GM23248 (cell line): ENCODE measurements at places on chromosomes 13 and 19. TPM values are rescaled to one million over a fixed set of nuclear protein-coding genes. Genes with fewer than 3 reads are reported as not detected.

GRCh38 chr19:48499316-48500090, 12.1 kb downstream of the LMTK3 start:
- no peak for DNase-seq

GRCh38 chr19:39474139-39474620, 6.5 kb upstream of the TIMM50 start:
- DNase-seq = peak; percentile 49

DNA sequence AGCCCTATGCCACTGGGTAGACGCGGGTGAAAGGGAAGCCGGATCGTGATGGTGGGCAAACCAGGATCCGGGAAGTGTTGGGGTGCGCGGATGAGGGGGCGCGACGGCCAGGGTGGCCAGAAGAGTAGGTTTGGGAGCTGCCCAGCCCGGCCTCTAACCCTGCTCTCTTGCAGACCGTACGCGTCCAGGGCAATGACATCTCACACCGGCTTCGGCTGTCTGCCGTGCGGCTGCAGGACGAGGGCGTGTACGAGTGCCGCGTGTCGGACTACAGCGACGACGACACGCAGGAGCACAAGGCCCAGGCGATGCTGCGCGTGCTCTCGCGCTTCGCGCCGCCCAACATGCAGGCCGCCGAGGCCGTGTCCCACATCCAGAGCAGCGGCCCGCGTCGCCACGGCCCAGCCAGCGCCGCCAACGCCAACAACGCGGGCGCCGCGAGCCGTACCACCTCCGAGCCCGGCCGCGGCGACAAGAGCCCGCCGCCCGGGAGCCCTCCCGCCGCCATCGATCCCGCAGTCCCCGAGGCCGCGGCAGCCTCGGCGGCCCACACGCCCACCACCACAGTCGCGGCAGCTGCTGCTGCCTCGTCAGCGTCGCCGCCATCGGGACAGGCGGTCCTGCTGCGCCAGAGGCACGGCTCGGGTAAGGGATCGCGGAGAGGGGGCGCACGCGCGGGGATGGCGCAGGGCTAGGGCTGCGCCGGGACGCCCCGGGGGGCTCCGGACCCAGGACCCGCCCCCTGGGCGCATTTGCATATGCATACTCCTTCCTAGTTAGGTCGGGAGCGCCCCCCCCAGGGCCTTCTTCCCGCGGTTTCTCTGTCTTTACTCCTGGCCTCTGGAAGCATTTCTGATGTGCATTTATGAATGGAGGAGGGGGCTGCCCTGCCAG, 4.1 kb downstream of the VSTM2B start:
- peak; percentile 21 for DNase-seq

DNA sequence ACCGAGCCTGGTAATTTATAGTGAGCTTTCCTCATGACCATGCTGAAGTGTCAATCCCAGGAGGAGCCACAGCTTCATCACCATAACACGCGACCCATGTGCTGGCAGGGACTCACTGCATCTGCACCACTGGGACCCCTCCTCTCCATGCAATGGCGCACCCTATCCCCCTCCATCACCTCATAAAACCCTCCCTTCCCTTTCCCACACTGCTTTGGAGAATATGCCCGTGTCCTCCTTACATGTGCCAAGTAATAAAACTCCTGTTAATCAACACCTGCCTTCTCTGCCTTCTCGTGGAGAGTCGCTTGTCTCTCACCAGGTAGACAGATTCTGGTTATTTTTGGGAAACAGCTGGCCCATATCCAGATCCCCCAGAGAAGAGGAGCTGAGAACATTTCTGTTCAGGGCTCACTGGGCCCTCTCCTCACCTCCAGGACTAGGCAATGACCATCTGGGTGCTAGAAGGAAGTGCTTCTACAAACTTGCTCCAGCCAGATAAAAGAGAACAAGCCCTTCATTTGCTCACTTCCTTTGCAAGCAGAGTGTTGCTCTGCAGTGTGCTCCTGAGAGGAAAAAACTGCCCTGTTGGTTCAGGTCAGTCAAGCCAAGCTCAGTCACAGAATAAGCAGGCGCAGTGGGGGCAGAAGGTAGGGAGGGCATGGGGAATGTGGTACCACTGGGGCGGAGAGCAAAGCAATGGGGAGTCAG, 894.3 kb downstream of the UQCRFS1 start:
- no peak for DNase-seq

DNA sequence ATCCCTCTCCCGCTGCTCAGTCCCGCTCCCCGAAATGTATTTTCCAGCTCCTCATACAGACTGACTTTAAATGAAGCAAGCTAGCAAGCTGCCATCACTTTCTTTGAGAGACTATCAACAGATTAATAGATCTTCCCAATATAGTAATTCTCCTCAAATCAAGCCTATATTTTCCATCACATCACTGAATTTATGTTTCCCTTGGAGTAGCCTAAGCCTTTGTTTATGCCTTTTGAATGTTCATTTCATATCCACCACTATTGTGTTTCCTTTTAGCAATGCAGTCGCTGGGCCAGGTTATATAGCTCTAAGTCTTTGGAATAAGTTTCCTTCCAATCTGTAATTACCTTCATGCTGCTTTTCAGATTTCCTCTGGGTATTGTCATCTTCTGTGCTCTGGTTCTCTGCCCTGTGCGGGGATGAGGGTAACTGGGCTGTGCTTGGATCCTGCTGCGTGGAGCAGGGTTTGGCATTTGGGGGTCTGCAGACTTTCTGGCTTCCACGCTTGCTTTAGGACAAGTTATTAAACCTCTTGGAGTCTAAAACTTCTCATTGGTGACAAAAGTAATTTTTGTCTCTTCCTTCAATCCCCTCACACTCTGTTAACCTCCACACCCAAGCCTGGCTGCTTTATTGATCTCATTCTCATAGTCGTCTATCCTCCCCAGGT, 256.9 kb downstream of the DLEU7 start:
- DNase-seq = no peak

DNA sequence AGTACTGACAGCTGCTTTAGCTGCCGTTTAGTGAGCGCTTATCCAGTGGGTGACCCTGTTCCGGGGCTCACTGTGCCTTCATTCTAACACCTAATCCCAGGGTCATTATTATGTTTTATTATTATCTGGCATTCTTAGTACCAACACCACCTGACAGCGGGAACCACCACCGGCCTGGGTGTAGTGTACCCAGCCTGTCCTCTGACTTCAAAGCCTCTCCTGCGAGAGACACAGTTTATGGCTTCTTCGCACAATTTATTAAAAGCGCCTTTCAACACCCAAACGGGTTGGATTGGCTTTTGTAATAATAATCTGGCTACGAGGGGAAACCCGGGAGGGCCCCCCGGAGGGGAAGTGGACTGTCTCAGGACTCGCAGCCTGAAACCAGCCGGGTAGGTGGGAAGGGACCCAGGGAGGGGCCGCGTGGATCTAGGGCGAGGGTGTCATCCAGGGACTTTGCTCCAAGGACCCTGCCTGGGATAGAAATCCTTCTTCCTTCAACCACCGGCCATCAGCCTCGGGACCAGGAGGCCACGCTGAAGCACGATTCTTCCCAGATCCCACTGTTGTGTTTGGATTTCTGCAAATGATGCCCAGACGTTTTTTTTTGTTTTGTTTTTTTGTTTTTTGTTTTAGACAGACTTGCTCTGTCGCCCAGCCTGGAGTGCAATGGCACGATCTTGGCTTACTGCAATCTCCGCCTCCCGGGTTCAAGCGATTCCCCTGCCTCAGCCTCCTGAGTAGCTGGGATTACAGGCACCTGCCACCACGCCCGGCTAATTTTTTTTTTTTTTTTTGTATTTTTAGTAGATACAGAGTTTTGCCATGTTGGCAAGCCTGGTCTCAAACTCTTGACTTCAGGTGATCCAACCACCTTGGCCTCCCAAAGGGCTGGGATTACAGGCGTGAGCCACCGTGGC, 1.6 kb upstream of the ZBTB7A start:
- DNase-seq = peak; percentile 31

DNA sequence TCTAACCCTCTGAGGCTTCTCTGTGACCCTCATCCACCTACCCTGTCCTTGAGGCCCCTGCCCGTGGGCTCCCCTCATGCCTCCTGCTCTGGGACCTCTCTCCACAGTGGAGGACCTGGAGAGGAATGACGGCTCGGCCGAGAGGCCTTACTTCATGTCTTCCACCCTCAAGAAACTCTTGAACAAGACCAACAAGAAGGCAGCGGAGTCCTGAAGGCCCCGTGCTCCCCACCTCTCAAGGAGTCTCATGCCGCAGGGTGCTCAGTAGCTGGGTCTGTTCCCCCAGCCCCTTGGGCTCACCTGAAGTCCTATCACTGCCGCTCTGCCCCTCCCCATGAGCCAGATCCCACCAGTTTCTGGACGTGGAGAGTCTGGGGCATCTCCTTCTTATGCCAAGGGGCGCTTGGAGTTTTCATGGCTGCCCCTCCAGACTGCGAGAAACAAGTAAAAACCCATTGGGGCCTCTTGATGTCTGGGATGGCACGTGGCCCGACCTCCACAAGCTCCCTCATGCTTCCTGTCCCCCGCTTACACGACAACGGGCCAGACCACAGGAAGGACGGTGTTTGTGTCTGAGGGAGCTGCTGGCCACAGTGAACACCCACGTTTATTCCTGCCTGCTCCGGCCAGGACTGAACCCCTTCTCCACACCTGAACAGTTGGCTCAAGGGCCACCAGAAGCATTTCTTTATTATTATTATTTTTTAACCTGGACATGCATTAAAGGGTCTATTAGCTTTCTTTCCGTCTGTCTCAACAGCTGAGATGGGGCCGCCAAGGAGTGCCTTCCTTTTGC, 10.8 kb upstream of the ILF3 start:
- no peak for DNase-seq

DNA sequence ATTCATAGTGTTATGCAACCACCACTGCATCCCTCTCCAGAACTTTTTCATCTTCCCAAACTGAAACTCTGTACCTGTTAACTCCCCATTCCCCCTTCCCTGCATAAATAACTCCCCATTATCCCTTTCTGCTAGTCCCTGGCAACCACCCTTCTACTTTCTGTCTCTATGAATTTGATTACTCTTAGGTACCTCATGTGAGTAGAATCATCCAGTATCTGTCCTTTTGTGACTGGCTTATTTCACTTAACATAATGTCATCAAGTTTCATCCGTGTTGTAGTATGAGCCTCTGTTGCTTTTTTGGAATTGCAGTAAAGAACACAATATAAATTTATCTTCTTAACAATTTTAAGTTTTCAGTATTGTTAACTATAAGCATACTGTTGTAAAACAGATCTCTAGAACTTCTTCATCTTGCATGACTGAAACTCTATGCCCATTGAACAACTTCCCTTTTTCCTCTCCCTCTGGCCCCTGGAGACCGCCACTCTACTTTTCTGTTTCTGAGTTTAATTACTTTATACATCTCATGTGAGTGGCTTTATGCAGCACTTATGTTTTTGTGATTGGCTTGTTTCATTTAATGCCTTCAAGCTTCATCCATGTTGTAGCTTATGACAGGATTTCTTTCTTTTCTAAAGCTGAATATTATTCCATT, 87.3 kb upstream of the ABCC4 start:
- no peak for DNase-seq

- no peak for DNase-seq
Measured at GRCh38 chr19:44850641-44851109, 4.6 kb downstream of the NECTIN2 start.

DNA sequence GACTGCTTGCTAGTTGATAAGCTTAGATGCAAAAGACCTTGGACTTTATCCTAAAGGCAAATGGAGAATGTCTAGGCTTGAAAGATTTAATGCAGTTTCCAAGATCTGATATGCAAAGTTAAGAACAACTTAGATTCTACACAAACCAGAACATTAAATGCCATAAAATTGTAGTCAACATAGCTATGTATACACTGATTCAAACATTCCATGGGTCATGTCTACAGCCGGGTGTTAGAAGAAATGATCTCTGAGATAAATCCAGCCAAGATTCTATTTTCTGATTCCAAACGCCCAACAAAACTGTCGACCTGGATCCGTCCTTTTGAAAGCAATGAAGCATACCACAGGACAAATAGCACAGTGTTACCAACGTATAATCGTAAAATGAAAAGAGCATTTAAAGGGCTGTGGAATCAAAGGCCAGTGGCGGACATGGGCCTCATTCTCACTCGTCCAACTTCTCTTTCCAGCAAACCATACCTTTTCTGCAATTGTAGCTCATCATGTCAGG, 52.7 kb downstream of the KCTD12 start:
- no peak for DNase-seq

DNA sequence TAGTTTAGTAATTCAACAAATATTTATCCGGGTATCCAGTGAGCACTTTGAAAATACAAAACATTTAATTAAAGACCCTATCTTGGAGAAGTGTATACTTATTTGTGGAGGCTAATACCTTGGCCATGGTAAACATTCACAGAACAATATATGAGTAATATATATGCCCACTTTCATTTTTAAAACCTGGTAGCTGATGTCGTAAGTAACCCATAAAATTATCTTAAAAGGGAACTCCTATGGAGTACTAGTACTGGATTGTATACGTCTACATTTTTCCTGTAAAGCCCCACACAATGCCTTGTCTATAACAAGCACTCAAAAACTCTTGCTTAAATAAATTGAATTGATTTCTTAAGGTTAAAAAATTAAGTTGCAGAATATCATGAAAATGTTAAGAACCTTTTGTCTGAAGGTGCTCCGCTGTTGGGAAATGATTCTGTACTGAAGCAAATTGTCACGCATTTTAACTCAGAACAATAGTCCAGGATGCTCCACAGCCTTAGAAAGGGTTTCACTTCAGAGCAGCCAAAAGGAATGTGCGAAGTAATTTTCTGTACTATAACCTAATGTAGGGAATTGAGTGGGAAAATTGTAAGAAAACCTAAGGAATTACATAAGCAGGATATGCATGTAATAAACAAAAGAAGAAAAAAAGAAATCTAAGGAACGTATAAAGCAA, 58.9 kb upstream of the C1QTNF9 start:
- no peak for DNase-seq

DNA sequence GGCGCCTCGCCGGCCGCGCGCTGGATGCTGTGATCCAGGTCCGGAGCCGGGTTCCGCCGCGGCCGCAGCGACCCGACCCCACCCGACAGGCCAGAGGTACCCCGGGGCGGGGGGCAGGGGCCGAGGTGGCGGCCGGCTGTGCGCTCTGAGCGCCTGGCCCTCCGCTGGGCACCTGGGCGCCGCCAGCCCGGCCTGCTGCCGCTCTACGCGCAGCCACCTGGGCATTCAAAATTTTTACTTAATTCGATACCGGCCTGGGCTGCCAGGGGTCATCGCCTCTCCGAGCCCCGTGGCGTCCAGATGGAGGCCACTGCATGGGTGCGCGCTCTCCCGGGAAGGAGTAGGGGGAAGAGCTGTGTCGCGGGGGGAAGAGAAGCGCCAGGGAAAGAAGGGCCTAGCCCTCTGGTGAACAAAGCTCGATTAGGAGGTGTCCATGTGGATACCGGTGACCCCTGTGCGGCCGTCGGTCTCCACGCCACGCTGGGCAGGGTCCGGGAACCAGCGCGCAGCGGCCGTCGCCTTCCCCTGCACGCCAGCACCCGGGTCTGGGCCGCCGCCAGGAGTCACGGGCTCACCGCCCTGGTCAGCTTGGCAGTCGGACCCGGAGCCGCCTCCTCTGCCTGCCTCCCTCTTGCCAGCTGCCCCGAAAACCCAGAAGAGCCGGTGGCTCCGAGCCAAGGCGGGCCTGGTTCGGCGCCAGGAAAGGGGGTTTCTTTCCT, 666 bp downstream of the BIVM start:
- DNase-seq = peak; percentile 61

- DNase-seq = no peak
Measured at GRCh38 chr13:32446773-32447465, 19.0 kb upstream of the N4BP2L1 start.

GRCh38 chr19:5805462-5806132, 730 bp downstream of the NRTN start:
- peak; percentile 71 for DNase-seq

The DLL3 gene
- 0.74 and 1.2 TPM in 2 replicates for polyA plus RNA-seq

The KLK15 gene
- polyA plus RNA-seq = not detected in 2 replicates

The DPY19L3 gene
- polyA plus RNA-seq = 7.5 and 7.6 TPM in 2 replicates

The CPT1C gene
- 14.3 and 16.8 TPM in 2 replicates for polyA plus RNA-seq

The TEX30 gene
- 37.6 and 38.0 TPM in 2 replicates for polyA plus RNA-seq

The LRRC8E gene
- 3.7 and 4.0 TPM in 2 replicates for polyA plus RNA-seq

The PRTN3 gene
- not detected in 2 replicates for polyA plus RNA-seq

The ATP8B3 gene
- 1.8 and 1.9 TPM in 2 replicates for polyA plus RNA-seq
